ENCODE measurements at places on chromosomes 4 and X.

DNA sequence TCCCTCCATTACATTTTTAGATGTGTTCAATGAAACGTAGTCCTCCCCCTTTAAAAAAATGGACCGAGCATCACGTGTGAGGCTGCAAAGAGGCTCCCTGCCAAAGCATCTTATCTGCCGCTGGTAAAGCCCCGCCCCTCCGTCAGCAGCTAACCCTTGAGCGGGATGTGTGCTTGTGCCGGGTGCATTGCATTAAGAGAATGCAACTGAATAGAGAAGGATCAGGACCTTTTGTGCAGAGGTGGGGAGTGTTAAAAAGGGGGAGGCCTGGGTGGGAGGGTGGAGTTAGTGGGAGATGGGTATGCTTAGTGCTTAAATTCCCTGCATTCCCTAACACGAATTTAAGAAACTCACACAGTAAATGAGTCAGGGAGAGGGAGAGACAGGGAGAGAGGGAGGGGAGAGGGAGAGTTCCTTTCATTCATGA is 66.0 kb downstream of the TBL1X start:
- peak; percentile 74 for DNase-seq

DNA sequence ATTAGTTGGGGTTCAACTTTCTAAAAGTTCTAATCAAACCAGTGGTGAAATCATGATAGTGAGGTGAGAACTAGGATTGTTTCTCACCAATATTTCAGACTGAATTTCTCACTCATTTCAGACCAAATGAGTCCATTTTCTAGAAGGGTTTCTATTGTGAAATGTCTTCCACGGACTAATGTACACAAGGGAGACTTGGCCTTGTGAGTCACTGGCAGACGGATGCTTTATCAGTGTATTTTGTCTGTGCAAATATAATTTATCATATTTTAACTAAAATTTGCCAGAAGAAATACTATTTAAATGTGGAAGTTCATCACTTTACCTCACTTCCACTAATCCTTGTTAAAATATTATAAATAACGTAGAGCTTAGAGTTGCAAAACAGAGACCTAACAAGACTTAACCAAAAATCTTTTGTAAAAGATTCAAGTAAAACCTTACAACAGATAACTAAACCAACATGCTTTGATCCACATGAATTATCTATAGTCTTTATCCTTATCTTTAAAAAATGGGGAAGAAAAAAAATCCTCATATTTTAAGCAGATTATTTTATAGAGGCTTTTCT is 506.0 kb upstream of the FAM241A start:
- no peak for DNase-seq

- no peak for DNase-seq
Observed at GRCh38 chr4:19736968-19737756, 514.5 kb upstream of the SLIT2 start.

DNA sequence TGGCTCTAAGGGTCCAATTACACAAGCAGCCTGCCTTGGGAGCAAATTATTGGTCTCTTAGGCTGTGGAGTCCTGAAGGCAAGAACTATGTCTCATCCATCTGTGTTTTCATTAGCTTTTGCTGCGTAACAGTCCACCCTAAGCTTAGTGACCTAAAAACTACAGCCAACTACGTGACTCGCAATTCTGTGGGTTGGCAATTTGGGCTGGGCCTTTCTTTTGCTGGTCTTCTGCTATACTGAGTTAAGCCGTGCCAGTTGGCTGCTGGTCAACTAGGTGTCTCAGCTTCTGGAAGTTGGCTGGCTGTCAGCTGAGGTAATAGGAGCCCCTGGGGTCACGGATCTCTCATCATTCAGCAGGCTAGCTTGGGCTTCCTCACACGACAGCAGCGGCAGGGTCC is 205.6 kb upstream of the S100G start:
- DNase-seq, result no peak

DNA sequence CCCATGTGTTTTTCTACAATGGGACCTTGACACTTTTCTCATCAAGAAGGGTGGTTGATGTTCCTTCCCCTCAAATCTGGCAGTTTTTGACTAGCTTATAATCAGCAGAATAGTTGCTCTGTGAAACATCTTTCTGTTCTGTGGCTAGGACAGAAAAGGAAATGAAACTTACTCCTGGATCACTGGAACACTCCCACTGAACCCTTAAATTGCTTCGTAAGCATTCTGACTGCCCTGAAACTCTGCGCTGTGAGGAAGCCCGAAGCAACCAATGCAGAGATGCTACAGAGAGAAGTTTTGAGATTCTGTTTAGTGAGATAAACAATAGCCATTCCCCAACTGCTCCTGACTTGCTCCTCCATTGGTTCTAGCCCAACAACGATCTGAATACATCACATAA is 602.2 kb downstream of the CENPC start:
- no peak for DNase-seq

- DNase-seq, result no peak
Observed at GRCh38 chr4:123232439-123232838, 164.2 kb upstream of the SPRY1 start.

DNA sequence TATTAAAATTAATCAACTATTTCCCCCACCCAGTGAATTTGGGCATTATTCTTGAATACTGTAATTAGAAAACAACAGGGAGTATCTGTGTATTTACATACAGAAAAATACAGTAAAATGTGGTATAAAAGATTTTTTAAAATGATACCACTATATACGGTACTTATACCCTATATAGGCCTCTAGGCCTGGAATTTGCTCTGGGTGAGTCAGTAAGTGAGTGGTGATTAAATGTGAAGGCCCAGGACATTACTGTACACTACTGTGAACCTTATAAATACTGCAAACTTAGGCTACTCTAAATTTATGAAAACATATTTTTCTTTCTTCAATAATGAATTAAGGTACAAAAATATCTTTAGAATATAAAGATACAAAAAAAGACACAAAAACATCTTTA is 6.3 kb upstream of the CSN3 start:
- DNase-seq, result no peak

DNA sequence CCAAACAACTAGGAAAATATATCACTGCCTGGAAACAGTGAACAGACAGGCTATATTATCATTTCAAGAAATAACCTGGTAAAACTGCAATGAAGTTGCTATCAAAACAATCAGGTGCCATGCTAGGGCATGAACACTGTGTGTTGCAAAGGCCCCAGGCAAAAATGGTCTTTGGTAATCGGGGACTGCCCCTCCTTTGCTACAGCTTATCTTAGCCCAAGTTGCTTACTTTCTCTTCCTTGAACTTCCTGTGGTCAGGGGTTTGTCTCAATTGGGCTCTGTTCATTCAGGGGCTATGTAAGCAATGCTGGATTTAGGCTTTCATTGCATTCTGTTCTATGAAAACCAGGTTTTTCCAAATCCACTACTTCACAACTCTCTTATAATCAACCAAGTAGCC is 30.4 kb downstream of the SCML1 start:
- DNase-seq, result no peak

DNA sequence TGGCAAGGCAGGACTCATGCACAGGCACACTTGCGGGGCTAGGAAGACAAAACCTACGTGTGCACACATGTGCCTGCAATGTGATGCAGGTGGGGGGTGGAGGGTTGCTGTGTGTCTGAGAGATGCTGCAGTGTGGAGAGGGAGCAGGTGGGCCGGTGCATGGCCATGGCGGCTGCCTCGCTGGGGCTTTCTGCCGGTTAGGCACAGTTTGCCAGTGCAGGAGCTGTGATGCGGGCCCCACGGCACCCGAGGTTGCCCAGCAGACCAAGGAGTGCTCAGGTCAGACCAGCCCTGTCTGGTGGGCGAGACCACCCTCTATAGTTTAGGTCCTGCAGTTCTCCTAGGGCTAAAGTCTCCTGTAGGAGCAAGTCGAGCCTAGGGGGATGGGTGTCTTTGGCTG is 4.4 kb upstream of the AFM start:
- no peak for DNase-seq

- DNase-seq, result no peak
Observed at GRCh38 chr4:8727546-8728510, 135.3 kb downstream of the CPZ start.

DNA sequence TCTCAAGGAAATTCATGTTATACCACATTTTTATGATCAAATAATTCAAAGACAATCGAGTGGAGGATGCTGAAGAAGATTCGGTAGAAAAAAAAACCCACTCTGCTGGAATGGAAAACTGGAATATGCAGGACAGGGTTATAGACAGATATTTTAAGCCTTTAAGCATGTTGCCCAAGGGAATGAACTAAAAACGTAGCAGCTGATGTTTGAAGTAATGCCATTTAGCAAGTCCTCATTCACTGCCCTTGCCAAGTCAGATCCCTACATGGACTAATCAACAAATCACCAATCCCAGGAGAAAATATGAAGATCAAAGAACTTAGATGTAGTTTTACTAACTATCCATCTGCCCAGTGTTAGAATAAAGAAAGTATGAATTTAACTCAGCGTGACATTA is 75.6 kb upstream of the ETNPPL start:
- DNase-seq, result no peak

DNA sequence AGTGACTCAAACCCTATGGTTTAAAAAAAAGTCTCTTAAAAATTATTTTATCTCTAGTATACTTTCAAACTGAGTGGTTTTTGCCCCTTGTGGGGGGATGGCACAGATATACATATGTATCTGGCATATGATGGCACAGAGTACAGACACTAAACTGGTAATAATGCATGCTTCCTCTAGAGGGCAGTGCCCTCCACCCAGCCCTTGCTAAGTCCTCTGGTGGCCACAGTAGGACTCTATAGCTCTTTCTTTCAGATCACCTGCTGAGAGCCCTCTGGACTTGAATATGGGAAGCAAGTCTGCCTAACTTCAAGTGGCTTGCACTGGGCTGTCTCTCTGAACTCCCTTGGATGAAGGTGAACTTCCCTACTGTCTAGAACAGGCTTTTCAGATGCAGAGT is 66.3 kb downstream of the TSPAN7 start:
- DNase-seq, result peak; percentile 31

GRCh38 chr4:173506597-173507211 is 23.3 kb downstream of the HAND2 start:
- DNase-seq, result no peak

GRCh38 chr4:175811228-175811627 is 836 bp downstream of the GPM6A start:
- no peak for DNase-seq

DNA sequence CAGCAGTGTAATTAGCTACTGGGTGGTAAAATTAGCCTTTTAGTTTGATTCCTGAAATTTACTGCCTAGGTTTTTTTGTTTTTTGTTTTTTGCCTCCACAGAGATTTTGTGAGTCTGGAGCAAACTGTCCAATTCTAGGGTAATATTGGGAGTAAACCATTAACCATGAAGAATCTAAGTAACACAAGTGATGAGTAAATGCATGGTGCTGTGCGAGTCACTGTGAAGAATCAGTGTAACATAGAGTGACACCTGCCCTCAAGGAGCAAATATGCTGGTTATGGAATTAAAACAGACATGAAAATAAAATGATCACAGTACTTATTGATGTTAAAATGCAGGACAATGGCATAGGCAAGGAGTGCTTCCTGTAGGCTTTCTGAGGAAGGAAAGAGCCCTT is 60.1 kb downstream of the LRP2BP start:
- DNase-seq, result no peak

- no peak for DNase-seq
Observed at GRCh38 chr4:182369211-182369610, 126.0 kb downstream of the TENM3 start.

DNA sequence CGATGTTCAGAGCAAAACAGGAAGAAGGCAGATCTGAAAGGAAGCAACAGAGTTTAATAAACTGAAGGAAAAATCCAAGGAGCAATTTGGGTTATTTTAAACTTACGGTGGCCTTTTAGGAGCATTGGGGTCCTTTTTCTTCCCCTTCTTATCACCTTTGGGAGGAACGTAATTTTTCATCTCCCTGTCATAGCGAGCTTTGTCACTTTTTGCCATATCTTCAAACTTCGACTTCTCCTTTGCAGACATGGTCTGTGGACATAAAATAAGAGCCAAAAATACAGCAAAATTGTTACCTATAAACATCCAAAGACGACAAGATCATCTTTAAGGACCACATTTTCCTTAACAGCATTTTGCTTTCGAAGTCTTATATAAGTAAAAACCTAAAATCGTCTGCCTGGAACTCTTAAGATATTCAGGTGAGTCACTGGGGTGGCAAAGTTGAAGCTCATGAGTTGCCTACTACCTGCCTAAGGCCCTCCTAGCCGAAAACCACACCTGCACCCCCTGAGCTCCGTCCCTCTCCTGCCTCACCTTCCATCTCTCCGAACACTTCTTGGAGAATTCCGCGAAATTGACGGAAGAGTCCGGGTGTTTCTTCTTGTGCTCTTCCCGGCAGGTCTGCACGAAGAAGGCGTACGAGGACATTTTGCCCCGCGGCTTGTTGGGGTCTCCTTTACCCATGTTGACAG is 1.0 kb downstream of the HMGB2 start:
- peak; percentile 43 for DNase-seq

- DNase-seq, result no peak
Observed at GRCh38 chr4:147580396-147580795, 36.8 kb upstream of the TMEM184C start.

- no peak for DNase-seq
Observed at GRCh38 chrX:53476371-53476770, 42.2 kb upstream of the HSD17B10 start.

- DNase-seq, result no peak
Observed at GRCh38 chrX:39397561-39398199, 596.4 kb downstream of the MID1IP1 start.

DNA sequence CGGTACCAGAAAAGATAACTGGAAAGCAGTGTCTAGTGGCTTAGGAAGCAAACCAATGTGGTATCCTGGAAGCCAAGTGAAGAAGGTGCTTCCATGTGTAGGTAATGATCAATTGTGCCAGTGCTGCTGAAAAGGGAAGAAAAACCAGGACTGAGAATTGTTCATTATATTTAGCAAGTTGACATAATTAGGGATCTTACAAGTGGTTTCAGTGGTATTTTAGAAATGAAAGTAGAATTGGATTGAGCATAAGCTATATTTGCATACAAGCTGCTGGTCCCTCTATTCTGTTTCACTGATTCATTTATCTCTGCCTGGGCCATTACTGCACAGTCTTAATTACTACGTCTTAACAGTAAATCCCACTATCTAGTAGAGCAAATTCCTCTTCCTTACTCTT is 32.3 kb downstream of the PRDM8 start:
- no peak for DNase-seq

DNA sequence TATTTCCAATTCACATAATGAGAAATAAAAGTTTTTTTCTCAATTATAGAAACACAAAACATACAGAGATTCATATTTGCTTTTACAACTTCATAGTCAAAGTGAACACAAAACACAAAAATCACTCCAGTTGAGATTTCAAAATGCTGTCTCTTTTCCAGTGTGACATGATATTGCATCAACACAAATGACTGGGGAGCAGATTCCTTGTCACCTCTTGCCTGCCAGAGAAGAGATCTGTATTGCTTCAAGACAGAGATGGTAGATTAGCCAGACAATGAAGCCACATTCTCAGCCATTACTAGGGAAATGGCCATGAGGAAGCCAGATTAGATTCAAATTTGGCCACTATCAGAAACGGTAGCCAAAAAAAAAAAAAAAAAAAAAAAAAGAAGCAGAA is 2313.1 kb upstream of the AGA start:
- no peak for DNase-seq

GRCh38 chr4:156762851-156763250 is 208.7 kb downstream of the PDGFC start:
- DNase-seq, result no peak

GRCh38 chr4:145939856-145940255 is 1.2 kb upstream of the ZNF827 start:
- DNase-seq, result no peak

GRCh38 chr4:150944660-150945059 is 70.4 kb downstream of the LRBA start:
- DNase-seq, result no peak

GRCh38 chr4:78956975-78957374 is 17.7 kb upstream of the PAQR3 start:
- DNase-seq, result no peak

- no peak for DNase-seq
Observed at GRCh38 chr4:119971431-119972084, 95.1 kb downstream of the MAD2L1 start.

All from activated CD4-positive, alpha-beta T cell treated with anti-CD3 and anti-CD28 coated beads for 36 hours (primary cell).